ENCODE measurements at places on chromosomes 12 and 14.

DNA sequence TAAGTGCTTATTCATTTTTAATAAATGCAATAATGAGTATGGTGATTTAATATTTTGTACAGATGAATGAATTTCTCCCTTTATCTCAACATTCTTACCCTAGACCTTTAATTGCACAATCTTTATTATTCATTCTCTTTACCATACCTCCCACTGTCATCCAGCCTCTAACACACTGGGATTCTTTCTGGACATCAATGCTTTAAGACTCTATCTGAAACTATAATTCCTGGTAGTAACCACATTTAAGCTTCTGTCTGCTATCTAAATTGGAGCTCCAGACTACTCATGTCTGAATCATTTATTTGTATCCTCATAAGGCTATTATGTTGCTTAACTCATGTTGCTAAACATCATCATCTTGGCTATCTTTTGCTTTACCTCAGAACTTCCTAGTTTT is 270.2 kb downstream of the ALG10B start:
- DNase-seq = no peak

- no peak for DNase-seq
These were observed 12.9 kb upstream of the EMP1 start for GRCh38 chr12:13183620-13184019.

DNA sequence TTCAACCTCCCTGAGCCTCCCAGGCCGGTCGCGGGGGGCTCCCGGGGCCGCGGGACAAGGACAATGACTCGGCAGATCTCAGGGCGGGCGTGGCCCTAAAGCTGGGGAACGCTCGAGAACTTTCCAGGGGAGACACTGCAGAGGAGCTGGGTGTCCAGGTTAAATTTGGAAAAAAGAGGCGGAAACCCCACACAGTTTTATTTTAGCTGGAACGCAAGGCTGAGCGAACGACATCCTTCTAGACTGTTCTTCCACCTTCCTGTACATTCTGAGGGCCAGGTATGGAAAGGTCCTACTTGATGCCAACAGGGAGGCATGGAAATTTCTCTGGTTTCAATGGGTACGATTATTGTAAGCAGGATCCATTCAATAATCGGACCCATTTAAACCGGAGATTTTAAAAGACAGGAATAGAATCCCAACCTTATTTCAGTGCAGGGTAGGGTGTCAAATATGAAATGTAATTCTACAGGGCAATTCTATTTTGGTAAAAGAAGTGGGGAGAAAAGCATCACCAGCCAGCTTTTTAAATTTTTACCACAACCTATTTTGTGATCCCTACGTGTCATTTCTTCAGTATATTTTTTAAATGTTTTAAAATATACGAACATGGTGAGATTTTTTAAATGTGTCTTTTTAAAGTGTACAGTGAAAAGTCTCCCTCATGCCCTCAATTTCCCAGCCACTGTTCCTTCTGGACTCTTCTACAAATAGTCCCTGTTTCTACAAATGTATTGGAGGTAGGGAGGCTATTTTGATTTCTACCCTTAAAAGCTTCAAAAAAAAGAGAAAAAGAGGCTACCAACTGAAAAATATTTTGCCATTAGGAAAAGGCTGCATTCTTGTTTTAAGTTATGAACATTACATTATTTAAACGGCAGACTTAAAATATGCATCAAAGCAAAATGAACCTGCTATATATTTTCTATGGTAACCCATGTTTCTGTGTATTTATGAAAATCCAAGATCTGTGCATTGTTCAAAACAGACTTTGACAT is 1.1 kb upstream of the UBC start:
- no peak for DNase-seq

DNA sequence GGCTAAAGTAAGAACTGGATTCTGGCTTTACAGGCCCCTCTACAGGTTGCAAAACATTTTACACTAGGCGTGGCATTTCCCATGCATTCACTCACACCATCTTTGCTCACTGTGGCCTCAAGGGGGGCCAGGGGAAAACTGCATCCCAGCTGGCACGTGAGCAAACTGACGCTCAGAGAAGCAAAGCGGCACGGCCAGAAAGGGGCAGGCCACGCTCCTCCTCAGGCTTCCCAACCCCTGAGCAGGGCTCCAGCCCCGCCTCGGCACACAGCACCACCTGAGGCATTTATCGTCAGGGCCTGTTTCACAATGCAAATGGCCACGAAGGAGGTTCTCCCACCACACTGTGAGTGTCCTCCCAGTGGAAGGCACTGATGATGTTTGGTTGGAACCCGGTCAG is 90.8 kb downstream of the BCL11B start:
- DNase-seq = no peak

- DNase-seq = no peak
These were observed 274.5 kb downstream of the DACT1 start for GRCh38 chr14:58912287-58912686.

GRCh38 chr14:33315721-33316120 is 377.0 kb downstream of the NPAS3 start:
- DNase-seq = no peak

Measured in activated T-helper 9 cell treated with anti-CD3 and anti-CD28 coated beads, Interleukin-2, amount 50 U/mL, for 16 hours (primary cell).